Fibroblast of skin of left quadriceps (primary cell): ENCODE measurements at places on chromosomes 12 and 14.

GRCh38 chr14:23359167-23359626 lies 5.8 kb downstream of the EFS start:
- DNase-seq: no peak

DNA sequence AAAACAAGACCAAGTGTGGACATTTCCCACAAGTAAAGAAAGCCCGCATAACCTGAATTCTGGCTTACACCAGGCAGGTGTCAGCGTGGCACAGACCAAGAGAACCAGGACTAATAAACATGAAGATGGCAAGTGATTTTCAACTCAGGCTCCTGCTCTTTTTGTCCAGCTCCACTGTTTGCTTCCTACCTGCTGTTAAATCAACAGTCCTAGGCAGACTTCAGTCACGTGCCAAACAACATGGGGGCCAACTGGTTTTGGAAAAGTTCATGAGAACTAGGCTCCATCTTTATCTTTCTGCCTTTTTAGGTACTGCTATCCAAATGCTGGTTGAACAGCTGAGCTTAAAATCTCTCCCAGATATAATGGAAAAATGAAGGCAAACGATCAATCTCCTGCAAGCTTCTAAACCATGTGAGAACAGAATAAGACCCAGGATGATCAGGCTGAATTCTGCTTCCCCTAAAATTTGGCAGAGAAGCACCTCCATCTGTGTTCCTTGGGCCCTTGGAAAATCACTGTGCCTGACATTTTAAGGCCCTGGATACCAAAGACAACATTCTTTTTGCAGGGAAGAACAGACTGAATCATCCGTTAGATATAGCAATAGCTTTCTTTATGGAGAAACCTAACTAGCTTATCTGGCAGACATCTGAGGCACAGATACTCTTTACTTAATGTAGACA lies 215.6 kb upstream of the USP15 start:
- DNase-seq: no peak

- no peak for DNase-seq
Observed at GRCh38 chr12:88684610-88685009, 104.3 kb upstream of the KITLG start.

GRCh38 chr12:509500-509899 lies 49.8 kb downstream of the B4GALNT3 start:
- DNase-seq: no peak

DNA sequence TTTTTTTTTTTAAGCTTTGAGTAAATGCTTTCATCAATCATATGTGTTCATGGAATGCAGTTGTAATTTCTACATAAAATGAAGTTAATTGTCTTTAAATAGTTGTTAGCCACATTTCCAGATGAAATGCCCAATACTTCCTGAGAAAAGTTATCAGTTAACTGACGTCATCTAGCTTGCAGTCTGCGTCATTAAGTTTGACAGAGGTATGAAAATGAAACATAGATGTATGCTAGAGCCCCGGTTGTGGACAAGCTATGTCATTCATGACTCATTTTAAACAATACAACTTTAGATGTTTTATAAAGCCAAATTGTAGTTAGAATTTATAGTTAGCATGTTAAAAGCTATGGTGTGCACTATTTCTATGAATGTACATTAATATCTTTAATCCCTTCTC lies 90.7 kb downstream of the PLEKHA5 start:
- DNase-seq: no peak
